H1 (cell line): ENCODE measurements at places on chromosomes 7 and 10. TPM values are rescaled to one million over a fixed set of nuclear protein-coding genes. Genes with fewer than 3 reads are reported as not detected.

Gene NRCAM
- total RNA-seq = 3.8 and 4.3 TPM in 2 replicates

GRCh38 chr7:50864694-50865093 lies 82.0 kb upstream of the GRB10 start:
- no peak for DNase-seq

GRCh38 chr10:103884681-103885139 lies 29.3 kb upstream of the SH3PXD2A start:
- DNase-seq = peak; percentile 61

- DNase-seq = no peak
Observed at GRCh38 chr7:14047709-14048399, 58.4 kb upstream of the ETV1 start.

DNA sequence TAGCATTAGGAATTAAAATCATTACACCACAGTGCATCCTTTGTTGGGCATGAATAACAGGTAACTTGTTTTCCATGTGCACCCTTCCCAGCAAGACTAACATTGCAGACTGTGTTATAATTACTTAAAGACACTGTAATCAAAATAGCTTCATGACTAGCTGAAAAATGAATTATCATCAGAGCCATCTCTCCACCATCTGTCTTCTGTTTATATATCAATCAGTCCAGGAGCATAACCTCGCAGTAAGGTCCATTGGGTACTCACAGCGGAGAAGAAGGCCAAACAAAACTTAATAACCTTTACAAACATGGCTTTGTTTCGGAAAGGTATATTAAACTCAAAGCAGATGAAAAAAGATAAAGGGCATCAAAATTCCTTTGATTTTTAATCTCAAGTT lies 90.6 kb downstream of the ODAD2 start:
- DNase-seq = no peak

DNA sequence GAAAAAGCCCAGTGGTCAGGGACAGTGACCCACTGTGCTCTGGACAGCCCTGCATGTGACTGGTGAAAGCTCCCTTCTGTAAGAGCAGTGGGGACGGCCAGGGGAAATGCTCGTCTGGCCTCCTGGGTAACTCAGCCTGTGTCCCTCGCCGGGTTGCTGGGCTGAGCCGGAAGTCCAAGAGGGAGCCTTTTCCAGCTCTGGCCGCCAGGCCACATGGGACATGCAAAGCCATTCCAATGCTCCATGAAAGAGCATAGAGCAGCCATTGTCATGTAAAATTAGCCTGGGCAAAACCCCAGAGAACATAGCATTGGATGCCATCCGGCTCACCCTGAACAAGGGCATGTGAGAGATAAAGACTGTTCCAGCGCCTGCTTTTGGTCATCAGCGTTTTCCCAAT lies 64.9 kb upstream of the ADRB1 start:
- DNase-seq = no peak

Gene MYOF
- total RNA-seq = 2.3 and 3.2 TPM in 2 replicates

Gene PON1
- total RNA-seq = not detected in 2 replicates

DNA sequence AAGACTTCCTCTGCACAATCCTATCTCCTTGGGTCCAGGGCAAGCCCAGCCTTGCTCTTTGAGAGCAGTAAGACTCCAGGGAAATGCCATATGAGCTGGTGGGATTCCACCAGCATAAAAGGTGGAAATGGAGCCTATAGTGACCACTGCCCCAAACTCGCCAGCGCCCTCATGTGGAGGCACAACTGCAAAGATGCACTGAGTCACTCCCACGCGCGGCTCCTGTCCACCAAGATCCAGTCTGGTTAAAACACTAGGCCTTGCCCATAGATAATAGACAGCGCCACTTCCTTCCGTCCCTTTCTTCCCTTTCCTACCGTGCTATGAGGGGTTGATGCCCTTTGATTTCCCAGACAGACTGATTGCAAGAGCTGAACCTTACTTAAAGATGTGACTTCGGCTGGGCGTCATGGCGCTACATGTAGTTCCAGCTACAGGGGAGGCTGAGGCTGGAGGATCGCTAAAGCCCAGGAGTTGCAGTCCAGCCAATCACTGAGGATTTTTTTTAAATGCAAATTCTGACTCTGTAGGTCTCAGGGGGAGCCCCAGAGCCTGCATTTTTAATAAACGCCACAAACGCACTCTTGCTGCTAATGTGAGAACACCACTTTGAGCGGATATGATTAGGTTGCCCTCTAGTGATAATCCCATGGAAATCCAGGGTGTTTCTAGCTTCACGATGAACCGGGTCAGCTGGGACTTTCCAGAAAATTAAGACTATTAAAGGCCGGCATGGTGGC lies 136.5 kb downstream of the EPC1 start:
- DNase-seq = peak; percentile 2

DNA sequence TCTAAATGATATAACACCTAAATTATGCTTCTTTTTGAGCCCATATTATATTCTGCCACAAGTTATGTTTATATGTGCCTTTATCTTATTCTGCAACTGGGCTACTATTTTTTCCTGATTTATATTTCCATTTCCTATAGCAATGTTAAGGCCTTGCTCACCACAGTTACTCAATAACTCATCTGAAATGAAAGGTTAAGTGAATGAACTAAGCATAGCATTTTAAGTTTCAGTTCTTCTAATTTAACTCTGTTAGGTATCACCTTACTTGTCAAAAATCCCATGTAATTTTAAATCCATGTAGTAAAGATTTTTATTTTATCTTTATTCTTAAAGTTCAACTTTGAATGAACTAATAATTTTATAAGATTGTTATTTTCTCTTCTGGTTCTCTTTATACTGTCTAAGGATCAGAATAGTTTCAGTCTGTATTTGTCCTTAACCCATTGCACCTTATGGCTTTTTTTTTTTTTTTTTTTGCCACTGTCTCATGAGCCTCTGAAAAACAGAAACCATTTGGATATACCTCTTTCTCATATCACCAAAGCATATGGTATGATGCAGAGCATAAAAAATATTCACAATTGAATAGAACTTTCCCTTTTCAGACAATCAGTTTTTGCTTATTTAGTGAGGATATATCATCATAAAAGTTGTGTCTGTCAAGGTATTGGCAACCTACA lies 301.8 kb upstream of the ZWINT start:
- no peak for DNase-seq

- no peak for DNase-seq
Observed at GRCh38 chr10:13511409-13511808, 17.4 kb downstream of the BEND7 start.

Gene AOAH
- 0.55 TPM in 1 of 2 replicates, not detected in the other for total RNA-seq
